ENCODE measurements at places on chromosomes 12 and 14.
A peak's percentile ranks its signal among the peaks of the same experiment; 100 is the strongest.

DNA sequence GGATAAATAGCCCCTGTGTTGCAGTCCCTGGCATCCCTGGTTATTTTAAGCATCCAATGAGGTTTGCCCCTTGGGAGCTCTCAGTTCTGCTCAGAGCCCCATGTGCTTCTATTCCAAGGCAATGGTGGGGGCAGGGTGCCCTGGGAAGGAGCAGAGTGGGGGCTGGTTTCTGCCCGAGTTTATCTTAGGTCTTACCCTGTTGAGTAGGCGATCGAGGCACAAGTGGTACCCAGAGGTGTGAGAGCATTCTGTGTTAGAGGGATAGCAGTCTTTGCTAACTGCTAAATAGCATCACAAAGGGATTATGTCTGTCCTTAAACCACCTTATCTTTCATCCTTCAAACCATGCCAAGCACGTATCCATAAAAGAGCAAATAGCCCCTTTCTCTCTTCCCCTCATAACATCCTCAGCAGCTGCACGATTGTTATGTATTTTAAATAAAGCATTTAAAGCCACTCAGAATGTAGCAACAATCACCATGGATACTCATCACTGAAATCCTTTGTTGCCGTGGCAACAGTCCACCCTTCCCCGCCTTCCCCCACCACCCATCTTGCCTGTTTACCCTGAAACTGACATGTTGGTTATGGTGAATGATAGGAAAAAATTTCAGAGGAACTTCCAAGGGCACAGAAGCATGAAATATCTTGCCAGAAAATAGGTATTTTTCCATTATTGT is 139.3 kb downstream of the PTPN11 start:
- no peak for DNase-seq

DNA sequence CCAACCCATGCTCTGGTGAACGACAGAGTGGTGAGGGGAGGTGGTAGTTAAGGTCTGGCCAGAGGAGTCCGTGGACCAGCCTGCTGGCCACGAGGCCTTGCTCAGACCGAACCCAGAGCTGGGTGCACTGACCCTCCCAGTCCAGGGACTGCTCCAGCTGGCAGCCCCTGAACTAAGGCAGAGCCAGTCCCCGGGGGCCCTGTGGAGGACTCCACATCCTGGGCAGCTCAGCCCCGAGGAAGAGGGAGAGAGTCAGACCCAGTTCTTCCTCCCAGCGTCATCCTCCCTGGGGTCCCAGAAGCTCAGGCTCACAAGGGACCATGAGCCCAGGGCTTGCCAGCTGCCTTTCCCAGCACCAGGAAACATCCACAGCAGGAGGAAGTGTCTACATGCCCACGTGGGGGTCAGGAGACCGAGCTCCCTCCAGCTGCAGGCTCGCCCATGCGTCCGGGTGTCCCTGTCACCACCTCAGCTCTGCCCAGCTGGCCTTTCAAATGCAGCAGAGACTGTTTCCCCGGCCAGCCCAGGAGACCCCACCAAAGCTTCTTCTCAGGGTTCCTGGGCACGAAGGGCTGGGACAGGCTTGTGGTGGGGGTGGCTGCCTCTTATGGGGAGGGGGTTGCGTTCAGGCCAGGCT is 194.4 kb downstream of the KIF26A start:
- DNase-seq, result no peak

- DNase-seq, result no peak
These were observed 54.5 kb downstream of the ATP2A2 start for GRCh38 chr12:110335481-110336045.

- DNase-seq, result no peak
These were observed 268.9 kb downstream of the SUDS3 start for GRCh38 chr12:118645219-118645618.

DNA sequence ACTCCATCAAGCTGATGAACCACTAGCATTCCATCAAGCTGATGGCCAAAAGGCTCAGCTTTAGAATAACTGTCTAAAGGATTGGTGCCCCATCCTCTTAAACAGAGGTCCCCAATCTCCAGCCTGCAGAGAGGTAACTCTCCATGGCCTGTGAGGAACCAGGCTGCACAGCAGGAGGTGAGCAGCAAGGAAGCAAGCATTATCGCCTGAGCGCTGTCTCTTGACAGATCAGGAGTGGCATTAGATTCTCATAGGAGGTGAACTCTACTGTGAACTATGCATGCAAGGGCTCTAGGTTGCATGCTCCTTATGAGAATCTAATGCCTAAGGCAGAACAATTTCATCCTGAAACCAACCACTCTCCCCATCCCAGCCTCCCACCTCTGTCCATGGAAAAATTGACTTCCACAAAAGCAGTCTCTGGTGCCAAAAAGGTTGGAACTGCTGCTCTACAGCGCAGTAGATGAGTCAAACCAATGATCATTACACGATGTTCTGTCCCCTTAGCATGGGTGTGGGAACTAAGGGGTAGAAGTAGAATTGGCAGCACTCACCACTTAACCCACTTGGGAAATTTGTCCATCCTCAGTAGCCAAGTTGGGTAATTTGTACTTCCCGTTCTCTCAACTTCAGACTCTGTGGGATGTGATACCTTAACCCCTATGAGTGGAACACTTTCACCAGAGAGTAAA is 66.9 kb downstream of the ANKS1B start:
- no peak for DNase-seq

- peak; percentile 20 for DNase-seq
These were observed 17.7 kb downstream of the IRAK4 start for GRCh38 chr12:43776498-43776897.

DNA sequence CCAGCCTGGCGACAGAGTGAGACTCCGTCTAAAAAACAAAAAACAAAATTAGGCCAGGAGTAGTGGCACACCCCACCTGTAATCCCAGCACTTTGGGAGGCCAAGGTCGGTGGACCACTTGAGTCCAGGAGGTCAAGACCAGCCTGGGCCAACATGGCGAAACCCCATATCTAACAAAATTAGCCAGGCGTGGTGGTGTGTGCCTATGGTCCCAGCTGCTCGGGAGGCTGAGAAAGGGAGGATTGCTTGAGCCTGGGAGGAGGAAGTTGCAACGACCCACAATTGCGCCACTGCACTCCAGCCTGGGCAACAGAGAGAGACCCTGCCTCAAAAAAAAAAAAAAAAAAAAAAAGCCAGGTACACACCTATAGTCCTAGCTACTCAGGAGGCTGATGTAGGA is 37.0 kb downstream of the KDM2B start:
- DNase-seq, result no peak
